ENCODE measurements at places on chromosomes 4 and X.

DNA sequence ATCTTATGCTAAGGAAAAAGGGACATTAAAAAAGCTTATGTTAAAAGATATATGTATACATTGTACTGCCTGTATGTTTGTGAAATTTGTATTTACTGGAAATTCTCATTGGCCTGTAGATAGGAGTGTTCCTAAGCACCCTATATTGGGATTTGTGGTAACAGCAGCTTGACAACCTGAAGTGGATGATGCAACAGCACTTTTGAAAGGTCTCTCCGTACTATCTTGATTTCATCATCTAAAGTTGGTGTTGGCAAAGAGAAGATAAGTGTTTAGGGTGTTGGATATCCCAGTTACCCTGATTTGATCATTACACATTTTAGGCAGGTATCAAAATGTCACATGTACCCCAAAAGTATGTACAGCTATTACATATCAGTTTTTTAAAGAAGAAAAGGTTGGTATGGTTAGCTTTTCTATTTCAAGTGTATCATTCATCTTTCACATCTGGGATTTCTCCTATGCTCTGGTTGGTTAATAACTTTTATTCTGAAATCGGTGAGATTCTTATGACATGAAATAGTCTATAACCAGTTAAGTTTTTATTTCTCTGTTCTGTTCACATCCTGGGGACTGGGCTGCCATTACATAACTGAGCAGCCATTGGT is 10.3 kb downstream of the HADH start:
- no peak for DNase-seq

DNA sequence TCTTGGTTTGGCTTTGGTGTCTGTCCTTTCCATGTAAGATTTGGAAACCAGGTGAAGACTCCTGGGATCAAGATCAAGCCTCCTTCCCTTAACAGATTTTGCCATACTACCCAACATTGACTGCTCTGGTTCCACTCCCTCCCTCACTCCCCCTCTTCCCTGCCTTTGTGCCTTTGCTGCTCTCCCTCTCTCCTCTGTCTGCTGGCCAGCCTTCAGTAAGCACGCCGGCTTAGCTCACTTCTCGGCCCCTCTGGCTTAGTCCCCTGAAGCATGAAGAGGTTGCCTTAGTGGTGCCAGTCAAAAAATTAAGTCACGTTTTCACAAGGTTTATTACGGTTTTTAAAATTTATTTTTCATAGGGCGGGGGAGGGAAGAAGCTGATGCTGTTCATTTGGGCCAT is 6.0 kb downstream of the GRIA3 start:
- DNase-seq = no peak

- DNase-seq = no peak
Observed at GRCh38 chr4:155060419-155060818, 148.0 kb upstream of the NPY2R start.

GRCh38 chr4:145533961-145534360 is 52.3 kb downstream of the SMAD1 start:
- no peak for DNase-seq

GRCh38 chrX:116872931-116873330 is 410.2 kb upstream of the CT83 start:
- no peak for DNase-seq

DNA sequence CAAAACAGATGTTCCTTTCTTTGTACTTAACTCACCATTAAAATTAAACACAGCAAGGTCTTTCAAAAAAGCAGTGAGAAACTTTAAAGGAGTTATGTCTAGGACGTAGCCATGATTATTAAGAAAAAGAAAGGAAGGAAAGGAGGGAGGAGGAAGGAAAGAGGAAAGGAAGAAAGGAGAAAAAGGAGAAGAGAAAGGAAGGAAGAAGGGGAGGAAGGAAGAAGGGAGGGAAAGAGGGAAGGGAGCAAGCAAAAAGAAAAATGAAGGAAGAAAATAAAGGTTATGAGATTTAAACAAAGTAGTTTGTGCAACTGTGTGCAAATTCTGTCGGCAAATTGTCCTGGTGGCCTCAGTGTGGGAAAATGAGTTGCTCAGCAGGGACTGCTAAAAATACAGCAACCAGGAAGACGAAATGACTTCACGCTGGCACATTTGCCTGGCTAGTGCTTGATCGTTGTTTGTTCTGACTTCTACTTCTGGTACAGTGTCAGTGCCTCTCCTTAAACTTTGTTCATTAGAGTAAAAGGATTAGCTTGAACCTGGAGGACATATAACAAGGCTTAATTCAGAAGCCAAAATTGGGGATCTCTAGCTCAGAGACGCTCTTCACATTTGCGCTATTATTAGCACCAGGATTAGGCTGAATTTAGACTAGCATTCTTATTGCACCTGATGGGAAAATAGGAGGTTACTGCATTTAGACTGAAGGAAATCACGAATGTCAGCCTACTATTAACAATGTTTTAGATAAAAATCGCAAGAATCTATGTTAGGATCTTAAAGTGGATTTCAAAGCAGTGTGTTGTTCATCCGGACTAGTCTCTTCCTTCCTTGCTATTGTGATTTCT is 81.2 kb downstream of the DCK start:
- no peak for DNase-seq

- DNase-seq = peak; percentile 29
Observed at GRCh38 chr4:86657910-86658309, 63.8 kb downstream of the PTPN13 start.

DNA sequence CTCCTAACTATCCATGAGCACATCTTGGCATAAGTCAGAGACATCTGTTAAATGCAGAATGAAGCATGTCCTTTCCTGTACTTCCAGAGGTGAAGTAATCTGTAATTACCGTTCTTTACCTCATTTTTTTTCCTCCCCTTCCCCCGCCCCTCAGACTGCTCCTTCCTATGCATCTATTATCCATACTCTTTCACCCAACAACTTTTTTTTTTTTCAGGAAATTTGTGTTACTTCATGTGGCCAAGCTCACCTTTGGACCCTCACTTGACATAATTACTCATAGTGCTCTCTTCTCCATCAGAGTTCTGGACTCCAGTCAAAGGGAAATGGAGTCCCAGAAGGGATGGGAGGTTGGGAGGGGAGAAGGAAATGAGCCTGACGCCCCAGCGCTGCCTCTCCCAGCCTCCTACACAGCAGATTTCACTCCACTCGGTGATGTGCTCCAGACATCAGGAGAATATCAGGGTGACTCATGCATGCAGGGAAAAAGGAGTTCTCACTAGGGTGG is 568.8 kb downstream of the STIM2 start:
- DNase-seq = no peak

- no peak for DNase-seq
Observed at GRCh38 chr4:107147873-107148272, 111.8 kb upstream of the DKK2 start.

DNA sequence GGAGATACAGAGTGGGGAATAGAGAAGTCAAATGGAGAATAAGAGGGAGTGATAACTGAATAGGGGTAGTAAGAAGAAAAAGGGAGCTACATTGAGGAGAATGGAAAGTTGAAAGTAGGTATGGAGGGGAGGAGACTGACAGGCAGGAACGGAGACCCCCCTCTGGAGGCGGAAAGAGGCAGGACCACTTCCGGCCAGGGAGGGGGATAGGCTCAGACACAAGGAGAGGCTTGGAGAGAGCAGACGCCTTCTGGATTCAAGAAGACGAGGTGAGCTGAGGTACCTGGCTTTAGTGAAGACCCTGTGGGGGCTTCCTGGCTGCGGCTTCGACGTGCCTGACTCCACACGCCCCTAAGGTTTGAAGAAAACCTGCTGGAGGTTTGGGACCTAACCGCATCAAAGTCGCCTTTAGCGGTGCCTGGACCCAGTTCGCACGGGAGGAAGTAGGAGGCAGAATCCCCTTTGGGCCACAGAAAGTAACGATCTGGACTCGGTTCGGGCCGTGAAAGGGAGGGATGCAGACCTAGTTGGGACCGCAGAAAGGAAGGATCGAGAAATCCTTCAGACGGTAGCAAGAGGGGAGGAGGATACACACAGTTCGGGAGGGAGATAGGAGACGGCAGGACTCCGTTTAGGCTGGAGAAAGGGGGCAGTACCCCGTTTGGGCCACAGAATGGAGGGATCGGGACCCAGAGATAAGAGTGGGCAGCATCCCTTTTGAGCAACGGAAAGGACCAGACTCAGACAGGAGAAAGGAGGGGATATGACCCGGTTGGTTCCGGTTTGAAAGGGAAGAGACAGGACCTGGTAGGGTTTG is at the start of gene TRO:
TRO (plus strand) TSS at position 215 of the 817 bp plus-strand sequence. CDS start 1,423 bp downstream, outside the sequence.
- DNase-seq = no peak

DNA sequence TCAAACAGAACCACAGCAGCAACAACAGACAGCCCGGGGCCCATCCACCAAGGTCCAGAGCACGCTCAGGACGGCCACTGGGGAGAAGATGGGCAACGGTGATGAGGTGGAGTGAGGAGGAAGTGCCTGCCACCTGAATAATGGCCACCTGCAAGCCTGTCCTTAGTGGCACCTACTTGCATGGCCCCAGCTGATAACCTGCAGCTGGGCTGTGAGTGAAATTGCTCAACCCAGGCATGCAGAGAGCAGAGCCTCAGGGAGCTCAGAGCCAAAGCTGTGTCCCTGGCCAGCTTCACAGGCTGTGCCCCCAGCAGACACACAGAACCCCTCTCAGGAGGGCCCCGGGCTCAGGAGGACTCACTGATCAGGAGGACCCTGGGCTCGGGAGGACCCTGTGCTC is 102.4 kb upstream of the ADRA2C start:
- DNase-seq = no peak

- DNase-seq = no peak
Observed at GRCh38 chrX:108071578-108071977, 19.8 kb downstream of the PSMD10 start.

DNA sequence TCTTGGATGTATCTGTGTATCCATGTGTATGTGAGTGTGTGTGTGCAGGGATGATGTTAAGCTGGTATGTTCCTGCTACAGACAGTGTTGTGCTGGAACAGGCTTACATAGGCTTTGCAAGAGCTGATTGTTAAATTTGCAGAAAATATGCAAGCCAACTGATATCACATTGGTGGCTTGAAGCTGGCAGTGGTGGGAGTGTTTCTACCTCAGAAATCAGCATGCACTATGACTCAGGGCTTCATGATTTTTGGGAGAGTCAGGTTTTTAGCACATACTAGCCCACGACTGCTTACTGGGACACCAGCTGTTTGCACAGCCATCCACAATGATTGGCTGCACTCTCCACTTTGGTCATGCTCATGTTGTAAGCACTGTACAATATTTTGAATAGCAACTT is 261.8 kb downstream of the DHX15 start:
- DNase-seq = no peak

- no peak for DNase-seq
Observed at GRCh38 chrX:130523460-130524394, 121.9 kb downstream of the RBMX2 start.

GRCh38 chr4:6324999-6325787 is 55.5 kb downstream of the WFS1 start:
- no peak for DNase-seq

DNA sequence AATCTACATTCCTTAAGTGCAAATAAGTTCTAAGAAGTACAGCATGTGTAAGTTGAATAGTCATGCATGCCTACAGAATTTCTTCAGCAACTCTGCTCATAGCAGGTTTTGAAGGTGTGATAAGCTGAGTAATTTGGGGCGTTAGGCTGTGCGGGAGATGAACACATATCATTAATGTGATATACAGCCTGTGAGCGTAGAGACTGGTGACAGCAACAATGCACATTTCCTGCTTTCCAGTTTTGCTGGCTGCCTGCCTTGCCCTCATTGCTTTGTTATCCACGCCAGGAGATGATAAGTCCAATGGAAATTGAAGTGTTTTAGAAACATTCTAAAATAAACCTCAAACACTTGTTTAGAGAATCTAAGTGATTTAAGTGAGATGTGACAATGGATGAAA is 1709.4 kb downstream of the ARAP2 start:
- DNase-seq = no peak

DNA sequence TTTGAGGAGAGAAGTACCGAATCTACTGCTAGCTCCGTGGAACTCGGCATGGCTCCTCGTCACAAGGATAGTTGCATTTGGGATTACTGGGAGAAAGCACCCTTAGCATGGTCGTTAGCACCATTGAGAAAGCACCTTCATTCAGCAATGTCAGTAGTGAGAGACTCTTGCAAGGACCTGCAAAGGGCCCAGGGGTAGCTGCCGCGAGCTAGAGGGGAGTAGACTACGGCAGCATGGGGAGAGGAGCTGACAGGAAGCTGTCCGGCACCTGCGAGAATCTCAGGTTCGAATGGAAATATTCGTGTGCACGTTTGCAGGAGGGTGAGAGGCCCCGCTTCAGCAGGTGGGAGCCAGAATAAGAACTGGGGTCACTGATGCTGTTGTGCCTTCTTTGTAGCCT is 20.2 kb downstream of the TLR10 start:
- peak; percentile 55 for DNase-seq

DNA sequence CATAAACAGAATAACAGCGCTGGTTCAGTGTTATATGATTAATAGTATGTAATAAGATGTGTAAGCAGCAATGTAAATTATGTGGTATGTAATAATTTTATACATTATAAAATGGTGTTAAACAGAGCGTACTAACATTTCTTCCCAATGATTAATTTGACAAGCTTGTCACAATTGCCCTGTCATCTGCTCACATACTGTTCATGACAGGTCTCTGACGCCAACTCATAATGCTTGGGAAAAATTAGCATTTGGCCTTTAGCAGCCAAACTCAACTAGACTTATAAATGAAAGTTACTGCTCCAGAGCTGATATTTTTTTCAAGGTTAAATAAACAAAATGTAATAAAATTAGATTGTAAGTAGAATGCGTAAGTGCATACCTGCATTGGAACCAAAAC is 246.8 kb downstream of the TRAM1L1 start:
- no peak for DNase-seq

DNA sequence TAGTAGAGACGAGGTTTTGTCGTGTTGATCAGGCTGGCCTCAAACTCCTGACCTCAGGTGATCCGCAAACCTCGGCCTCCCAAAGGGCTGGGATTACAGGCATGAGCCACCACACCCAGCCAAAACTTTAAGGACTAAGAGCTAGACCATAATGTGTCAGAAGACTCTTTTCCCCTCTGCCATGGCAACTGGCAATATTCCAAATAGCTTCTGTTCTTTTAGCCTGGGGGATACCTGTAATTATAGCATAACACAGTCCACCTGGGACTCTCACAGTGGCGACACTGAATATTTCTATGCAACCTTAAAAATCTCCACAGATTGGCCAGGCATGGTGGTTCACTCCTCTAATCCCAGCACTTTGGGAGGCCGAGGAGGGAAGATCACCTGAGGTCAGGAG is 45.5 kb upstream of the RBM47 start:
- DNase-seq = no peak

DNA sequence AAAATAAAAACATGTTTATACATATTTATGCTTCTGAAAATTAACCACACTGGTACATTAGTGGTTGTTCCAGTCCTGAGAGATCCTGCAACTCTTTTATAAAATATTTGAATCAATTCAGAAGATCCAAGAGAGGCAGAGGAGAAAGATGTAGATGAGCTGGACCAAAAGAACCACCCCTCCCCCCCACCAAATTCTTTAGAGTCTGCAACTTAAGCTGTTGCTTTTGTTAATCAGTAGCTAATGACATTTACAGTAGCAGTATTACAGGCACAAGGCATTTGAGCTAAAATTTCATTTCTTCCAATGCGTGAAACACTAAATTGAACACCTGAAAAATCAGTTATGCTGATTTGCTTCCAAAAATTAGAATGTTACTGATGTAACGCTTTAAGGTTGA is 61.5 kb downstream of the PDK3 start:
- no peak for DNase-seq

- DNase-seq = no peak
Observed at GRCh38 chr4:58602022-58602421, 1491.8 kb upstream of the IGFBP7 start.

GRCh38 chrX:99394456-99394855 is 1015.6 kb downstream of the PCDH19 start:
- DNase-seq = no peak

- no peak for DNase-seq
Observed at GRCh38 chr4:80566203-80566872, 230.8 kb downstream of the CFAP299 start.

- DNase-seq = no peak
Observed at GRCh38 chr4:138588501-138588900, 346.4 kb upstream of the SLC7A11 start.

All from GM10248 (cell line).